ENCODE measurements at places on chromosomes 11 and 22. TPM values are rescaled to one million over a fixed set of nuclear protein-coding genes. Genes with fewer than 3 reads are reported as not detected.

Gene MMP12
- not detected for total RNA-seq

Gene INSC
- not detected for total RNA-seq

Gene SCARF2
- total RNA-seq, result 12.9 TPM

DNA sequence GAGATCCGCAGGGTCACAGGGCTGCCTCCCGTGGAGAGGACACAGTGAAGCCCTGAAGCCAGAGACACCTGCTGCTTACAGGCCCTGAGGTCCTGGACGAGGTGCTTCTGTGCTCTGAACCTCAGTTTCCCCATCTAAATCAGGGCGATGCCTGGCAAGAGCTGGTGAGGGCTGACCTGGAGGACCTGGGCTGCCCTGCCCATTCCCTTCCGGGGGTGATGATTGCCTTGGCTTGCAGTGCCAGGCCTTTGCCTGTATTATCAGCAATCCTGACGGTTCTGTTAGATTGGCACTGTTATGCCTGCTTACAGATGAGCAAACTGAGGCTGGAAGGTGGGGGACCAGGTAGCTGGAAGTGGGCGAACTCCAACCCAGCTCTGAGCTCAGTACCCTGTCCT, 7.8 kb upstream of the GTSE1 start:
- no peak for DNase-seq

DNA sequence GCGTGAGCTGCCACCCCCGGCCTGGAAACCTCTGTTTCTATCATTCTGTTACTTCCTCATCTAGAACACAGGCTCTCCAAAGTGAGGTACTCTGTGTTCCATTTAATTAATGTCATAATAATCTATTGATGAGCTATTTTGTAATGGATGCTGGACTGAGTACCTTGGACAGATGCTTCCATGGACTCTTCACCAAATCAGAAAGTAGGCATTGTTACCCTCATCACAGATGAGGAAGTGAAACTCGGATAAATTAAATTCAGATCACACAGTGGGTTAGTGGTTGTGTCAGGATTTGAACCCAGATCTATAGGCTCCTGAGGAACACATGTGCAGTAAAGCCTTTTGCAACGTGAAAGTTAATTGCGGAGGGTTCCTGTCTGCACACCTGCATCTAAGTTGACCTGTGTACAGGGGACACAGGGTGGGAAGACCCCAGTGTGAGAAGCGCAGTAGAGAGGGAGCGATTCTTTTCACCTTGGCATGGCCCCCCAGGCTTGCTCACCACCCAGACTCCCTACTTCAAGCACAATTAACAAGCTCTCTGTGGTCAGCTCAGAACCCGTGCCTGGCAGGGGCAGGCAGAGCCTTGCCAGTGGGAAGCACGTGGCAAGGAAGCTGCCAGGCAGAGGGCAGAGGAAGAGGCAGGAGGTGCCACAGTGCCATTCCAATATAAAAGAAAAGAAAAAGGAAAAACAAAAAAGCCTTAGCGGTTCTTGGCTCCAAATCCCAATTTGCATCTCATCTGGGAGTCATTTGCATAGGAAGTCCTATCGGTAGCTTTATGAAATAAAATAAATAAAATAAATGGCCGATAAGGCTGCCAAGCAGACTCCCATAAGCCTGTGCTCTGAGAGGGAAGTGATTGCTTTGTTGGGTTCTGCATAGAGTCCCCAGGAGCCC, 239.3 kb downstream of the GRIK4 start:
- DNase-seq, result no peak

Measured in SJCRH30 (cell line).